Naive thymus-derived CD8-positive, alpha-beta T cell (primary cell): ENCODE measurements at places on chromosomes 2 and 18. TPM values are rescaled to one million over a fixed set of nuclear protein-coding genes. Genes with fewer than 3 reads are reported as not detected.

- peak overlapping the region; percentile 63 for H3K27ac ChIP-seq
- no peaks in the 10 kb centered on the region for H3K27me3 ChIP-seq
Observed at GRCh38 chr2:12080360-12080759, 333.9 kb downstream of the LPIN1 start.

DNA sequence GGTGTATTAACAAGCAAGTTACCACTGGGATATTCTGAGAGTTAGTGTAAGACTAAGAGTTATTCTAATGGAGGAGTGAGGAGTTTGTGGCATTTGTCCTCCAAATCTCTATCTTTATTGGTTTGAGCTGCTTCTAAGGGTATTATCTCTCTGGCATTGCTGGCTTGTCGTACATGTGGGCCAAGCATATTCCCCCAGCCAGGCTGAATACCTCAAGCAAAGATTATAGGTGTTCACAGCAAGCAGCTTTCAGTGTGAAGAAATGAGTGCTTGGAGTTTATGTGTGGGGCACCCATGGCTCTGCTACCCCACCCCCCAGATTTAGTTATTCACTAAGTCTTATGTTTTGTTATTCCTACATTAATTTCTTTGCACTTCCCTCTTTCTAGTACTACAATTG, 193.6 kb upstream of the FANCL start:
- no peak overlapping the region for H3K27ac ChIP-seq
- no peak overlapping the region for H3K4me3 ChIP-seq
- DNase-seq, result no peak
- H3K4me1 ChIP-seq, result no peaks in the 10 kb centered on the region

DNA sequence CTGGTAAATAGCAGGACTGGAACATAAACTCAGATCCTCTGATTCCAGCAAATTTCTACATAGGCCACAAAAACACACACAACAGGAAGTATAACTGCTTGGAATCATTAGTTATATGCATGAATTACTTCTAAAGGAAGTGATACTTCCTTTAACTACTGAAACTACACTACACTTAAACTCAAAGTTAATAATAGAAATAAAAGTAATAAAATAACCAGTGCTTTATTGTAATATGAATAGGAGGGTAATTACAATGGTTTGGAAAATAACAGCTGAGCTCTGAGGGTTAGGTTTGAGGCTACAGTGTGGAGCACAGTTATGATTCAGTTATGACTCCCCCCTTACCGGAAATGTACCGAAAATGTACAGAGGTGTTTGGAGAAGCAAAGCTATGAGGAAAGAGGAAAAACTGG, 18.5 kb upstream of the POLI start:
- no peak for DNase-seq
- H3K36me3 ChIP-seq, result no peaks in the 10 kb centered on the region
- H3K4me3 ChIP-seq, result no peak overlapping the region
- H3K27ac ChIP-seq, result no peak overlapping the region

DNA sequence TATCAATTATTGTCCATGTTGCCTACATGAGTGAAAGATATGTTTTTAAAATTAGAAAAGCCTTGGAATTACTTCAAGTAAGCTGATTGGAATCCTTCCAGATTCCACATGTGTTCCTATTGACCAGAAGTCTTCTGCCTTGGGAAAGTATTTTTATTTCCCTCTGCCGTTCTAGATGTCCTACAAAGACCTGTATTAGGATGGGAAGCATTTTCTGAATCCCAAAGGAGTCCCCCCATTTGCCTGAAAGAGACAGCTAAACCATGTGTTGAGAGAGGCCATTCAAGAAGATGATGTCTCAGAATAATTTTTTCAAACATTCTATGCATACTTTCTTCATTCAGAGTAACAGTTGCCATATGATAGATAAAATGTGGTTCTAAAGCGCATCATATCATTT, 19.0 kb upstream of the MYO1B start:
- H3K4me3 ChIP-seq, result no peak overlapping the region
- no peak overlapping the region for H3K27ac ChIP-seq
- no peaks in the 10 kb centered on the region for H3K36me3 ChIP-seq
- no peaks in the 10 kb centered on the region for H3K4me1 ChIP-seq
- no peaks in the 10 kb centered on the region for H3K27me3 ChIP-seq

DNA sequence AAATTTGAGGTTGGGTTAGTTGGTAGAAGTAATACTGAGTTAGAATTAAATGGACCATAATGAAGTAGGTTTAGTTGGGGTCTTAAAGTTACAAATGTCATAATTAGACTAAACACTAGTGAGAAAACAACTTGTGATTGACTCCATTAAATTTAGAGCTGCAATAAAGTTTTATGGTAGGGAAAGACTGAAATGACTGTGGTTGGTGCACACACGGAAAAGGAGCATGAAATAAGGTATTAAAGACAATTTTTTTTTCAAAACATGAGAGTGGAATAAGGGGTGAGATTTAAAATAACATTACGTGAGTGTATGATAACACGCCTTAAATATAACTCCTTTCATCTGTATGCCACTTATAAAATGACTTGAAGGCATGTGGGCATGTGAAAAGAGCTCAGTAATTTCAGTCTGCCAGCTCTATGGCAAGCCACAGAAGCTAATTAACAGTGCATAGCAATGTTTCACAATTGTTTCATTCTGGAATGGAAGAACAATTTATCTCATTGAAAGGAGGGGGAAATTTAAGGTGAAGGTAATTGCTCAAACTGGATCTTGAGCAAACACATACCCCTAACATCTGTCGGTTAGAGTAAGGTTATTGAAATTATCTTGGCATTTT, 1.4 kb downstream of the FRZB start:
- H3K27ac ChIP-seq, result no peak overlapping the region
- H3K27me3 ChIP-seq, result peaks cover 56% of the 10 kb centered on the region

DNA sequence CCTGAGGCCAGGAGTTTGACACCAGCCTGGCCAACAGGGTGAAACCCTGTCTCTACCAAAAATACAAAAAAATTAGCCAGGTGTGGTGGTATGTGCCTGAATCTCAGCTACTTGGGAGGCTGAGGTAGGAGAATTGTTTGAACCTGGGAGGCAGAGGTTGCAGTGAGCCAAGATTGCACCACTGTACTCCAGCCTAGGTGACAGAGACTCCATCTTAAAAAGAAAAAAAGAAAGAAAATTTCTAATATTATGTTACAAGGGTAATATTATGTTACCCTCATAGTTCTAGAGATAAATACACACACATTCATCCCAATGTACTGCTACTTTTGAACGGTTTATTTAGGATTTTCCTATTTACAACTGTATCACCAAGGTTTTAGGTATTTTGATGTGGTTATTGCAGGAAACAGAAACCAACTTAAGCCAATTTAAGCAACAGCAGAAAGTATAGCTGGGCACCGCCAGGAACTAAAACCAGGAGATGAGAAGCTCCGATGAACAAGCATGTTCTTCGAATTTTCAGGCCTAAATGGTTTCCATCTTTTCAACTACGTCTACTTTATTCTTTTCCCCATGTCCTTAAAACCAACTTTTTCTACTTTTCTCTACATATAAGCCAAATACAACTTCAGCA, 11.8 kb upstream of the ROCK1 start:
- H3K27ac ChIP-seq, result no peak overlapping the region
- H3K4me3 ChIP-seq, result peak overlapping the region; percentile 47
- no peaks in the 10 kb centered on the region for H3K27me3 ChIP-seq
- no peak for DNase-seq
- peaks cover 4% of the 10 kb centered on the region for H3K4me1 ChIP-seq

- H3K36me3 ChIP-seq, result no peaks in the 10 kb centered on the region
- H3K4me3 ChIP-seq, result no peak overlapping the region
- DNase-seq, result no peak
- no peaks in the 10 kb centered on the region for H3K4me1 ChIP-seq
- no peaks in the 10 kb centered on the region for H3K27me3 ChIP-seq
Observed at GRCh38 chr18:61379827-61380226, 46.6 kb downstream of the CDH20 start.

DNA sequence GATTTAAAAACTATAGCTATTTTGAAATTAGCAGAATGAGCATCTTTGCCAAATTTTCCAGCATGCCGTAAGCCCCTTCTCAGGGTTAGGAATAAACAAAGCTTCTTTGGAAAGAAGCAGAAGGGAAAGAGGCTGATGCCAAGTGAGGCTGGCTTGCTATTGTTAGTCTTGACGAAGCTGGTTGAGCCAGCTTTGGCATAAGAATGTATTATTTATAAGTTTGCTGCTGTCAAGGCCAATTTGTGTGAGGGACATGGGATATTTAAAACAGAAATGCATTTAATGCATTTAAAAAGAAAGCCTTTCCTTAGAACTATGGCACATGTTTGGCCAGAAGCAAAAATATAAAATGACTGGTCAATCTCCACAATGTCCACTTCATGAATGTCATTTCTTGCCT, 52.5 kb upstream of the TTN start:
- no peak for DNase-seq
- no peaks in the 10 kb centered on the region for H3K27me3 ChIP-seq
- H3K27ac ChIP-seq, result no peak overlapping the region
- H3K4me1 ChIP-seq, result no peaks in the 10 kb centered on the region
- H3K4me3 ChIP-seq, result no peak overlapping the region
- peaks cover 36% of the 10 kb centered on the region for H3K36me3 ChIP-seq

DNA sequence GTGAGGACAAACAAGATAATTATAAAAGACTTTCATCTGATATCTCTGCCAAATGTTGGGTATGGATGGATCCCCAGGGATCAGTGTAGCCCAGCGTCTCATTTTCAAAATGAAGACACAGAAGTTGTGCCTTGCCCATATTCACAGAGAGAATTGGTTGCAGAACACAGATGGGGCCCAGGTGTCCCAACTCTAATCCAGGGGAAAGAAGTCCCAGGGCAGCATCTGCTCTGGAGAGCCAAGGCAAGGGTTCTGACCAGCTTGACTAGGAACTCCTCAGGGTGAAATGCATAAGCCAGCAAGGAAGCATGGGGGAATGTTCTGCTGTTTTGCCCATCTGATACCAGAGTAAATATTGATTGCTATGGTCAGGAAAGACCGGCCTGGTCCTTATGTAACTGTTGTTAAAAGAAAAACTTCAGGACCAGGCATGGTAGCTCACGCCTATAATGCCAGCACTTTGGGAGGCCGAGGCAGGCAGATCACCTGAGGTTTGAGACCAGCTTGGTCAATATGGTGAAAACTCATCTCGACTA, 68.7 kb upstream of the CABLES1 start:
- H3K4me3 ChIP-seq, result no peak overlapping the region
- no peaks in the 10 kb centered on the region for H3K27me3 ChIP-seq
- H3K36me3 ChIP-seq, result peaks cover 3% of the 10 kb centered on the region
- no peak overlapping the region for H3K27ac ChIP-seq

GRCh38 chr2:182142062-182142461, 156.4 kb downstream of the PPP1R1C start:
- H3K36me3 ChIP-seq, result no peaks in the 10 kb centered on the region
- H3K4me1 ChIP-seq, result no peaks in the 10 kb centered on the region
- no peak for DNase-seq
- no peak overlapping the region for H3K4me3 ChIP-seq
- H3K27me3 ChIP-seq, result no peaks in the 10 kb centered on the region

DNA sequence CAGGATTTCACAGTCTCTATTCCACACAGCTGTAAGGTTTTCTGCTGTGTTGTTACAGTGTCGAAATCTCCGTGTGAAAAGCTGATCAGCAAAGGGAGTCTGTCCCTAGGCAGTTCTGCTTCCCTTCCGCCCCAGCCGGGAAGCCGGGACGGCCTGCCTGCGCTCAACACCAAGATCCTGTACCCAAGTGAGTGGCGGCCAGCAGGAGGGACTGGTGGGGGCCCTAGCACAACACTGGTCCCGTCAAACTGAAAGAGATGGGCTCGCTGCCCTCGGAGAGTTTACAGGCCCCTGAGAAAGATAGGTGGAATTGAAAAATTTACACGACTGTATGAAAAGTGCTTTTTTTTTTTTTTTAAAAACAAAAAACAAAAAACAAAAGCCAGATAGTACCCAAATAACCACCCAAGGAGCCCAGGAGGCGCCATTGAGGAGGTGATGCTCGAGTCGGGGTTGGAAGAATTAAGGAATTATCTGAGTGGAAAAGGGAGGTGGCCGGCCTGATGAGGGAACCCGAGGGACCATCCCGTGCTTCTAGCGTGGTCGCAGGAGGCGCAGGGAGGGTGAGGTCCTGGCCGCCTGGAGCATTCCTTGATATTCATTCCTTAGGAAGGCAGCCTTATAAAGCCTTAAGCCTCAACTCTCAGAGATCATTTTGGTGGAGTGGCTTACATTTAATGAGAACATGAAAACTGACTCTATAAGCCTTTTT, 96.7 kb downstream of the DGKD start:
- DNase-seq, result no peak
- H3K4me3 ChIP-seq, result no peak overlapping the region
- H3K4me1 ChIP-seq, result peaks cover 11% of the 10 kb centered on the region
- H3K36me3 ChIP-seq, result peaks cover 84% of the 10 kb centered on the region
- H3K27ac ChIP-seq, result no peak overlapping the region

DNA sequence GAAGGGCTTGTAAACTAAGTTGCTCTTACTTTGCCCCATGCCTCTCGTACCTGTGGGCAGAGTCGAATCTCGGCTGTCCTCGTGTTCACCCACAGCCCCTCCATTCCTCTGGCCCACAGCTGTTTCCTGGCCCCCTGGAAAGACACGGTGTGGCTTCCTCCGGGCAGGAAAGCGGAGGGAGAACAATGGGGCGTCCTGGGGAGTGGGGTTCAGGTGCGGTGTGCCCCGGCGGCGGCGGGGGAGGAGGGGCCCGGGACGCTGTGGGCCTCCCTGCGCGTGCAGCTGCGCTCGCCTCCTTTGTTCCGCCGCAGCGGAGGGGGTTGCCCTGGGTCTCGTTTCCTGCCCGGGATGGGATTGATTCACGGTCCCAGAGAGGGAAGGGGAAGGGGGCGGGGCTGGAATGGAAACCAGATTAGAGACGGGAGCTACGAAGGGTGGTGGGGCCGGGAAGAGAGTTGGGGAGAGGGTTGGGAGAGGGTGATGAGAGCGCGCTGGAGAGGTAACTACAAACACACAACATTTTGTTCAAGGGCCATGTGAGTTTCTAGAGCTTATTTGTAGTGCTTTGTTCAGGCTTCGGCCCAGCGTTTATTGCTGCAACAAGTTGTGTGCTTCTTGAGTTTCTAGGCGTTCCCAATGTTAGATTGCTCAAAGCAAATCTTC, 796 bp downstream of the MYO1B start:
- H3K27me3 ChIP-seq, result peaks cover 3% of the 10 kb centered on the region
- H3K4me1 ChIP-seq, result peaks cover 7% of the 10 kb centered on the region
- H3K27ac ChIP-seq, result no peak overlapping the region
- DNase-seq, result peak; percentile 23

GRCh38 chr2:165686800-165687199, 107.2 kb downstream of the GALNT3 start:
- no peaks in the 10 kb centered on the region for H3K36me3 ChIP-seq
- H3K27ac ChIP-seq, result no peak overlapping the region
- no peaks in the 10 kb centered on the region for H3K4me1 ChIP-seq
- no peak for DNase-seq

NTSR2 gene
- not detected for total RNA-seq
